ENCODE measurements at places on chromosomes 5 and 9. TPM values are rescaled to one million over a fixed set of nuclear protein-coding genes. Genes with fewer than 3 reads are reported as not detected.

Gene C9orf50
- total RNA-seq = not detected

Gene BARHL1
- not detected for total RNA-seq

Gene PAX5
- total RNA-seq = not detected

Gene HK3
- not detected for total RNA-seq

Gene GABBR2
- total RNA-seq = 0.08 TPM

Gene DMGDH
- total RNA-seq = not detected

Gene NEK6
- 64.3 TPM for total RNA-seq

Gene SEMA5A
- total RNA-seq = not detected

Gene LECT2
- total RNA-seq = not detected

Gene CDX1
- not detected for total RNA-seq

Gene SPATA31D1
- total RNA-seq = not detected

Gene EIF4E1B
- total RNA-seq = not detected

Gene CTSV
- total RNA-seq = 13.6 TPM

Gene CATSPER3
- 0.67 TPM for total RNA-seq

Gene PHF24
- total RNA-seq = 0.21 TPM

Gene PCDHGB5
- total RNA-seq = 2.1 TPM

Gene WDR41
- 50.8 TPM for total RNA-seq

Gene UNC5A
- 0.28 TPM for total RNA-seq

Gene PLPP7
- not detected for total RNA-seq

Gene SPINK13
- not detected for total RNA-seq

Gene ANGPTL2
- 0.06 TPM for total RNA-seq

Gene SLC34A3
- total RNA-seq = 0.07 TPM

Gene SHB
- 37.8 TPM for total RNA-seq

Gene RORB
- not detected for total RNA-seq

Gene ENTPD2
- total RNA-seq = 0.91 TPM

Gene FCN2
- not detected for total RNA-seq

Gene SPACA9
- total RNA-seq = 3.1 TPM

Gene SPATA31C1
- not detected for total RNA-seq

Gene ZNF474
- total RNA-seq = 0.21 TPM

Gene DIPK1B
- 11.1 TPM for total RNA-seq

Gene PCDHB8
- total RNA-seq = 0.25 TPM

Gene RNF183
- total RNA-seq = 0.09 TPM

Gene QRFP
- total RNA-seq = not detected
